Epithelial cell of proximal tubule (primary cell): ENCODE measurements at places on chromosomes 5 and 9.

GRCh38 chr9:95167998-95168397, 149.5 kb downstream of the FANCC start:
- peak; percentile 63 for DNase-seq

- DNase-seq: no peak
These were observed 7.3 kb upstream of the EXOSC3 start for GRCh38 chr9:37792122-37792521.

- DNase-seq: no peak
These were observed 41.2 kb downstream of the WDR36 start for GRCh38 chr5:111133436-111133751.

- DNase-seq: no peak
These were observed 464 bp downstream of the GDF9 start for GRCh38 chr5:132865668-132866341.

DNA sequence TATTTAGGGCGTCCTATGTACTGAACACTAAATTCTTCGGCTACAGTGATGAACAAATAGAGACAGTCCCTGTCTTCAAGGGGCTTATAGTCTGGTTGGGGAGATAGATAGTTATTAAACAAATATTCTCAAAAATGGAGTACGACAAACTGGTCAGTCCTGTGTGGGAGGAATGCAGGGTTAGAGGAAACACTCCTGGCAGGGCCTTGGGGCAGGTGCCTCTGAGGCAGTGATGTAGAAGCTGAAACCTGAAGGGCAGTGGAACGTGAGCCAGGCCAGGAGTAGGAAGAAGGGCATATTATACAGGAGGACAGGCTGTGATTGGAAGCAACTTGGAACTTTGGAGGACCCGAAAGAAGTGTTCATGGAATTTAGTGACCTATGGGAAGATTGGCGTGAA, 133.4 kb downstream of the AOPEP start:
- DNase-seq: no peak

GRCh38 chr9:69325409-69326212, 596 bp downstream of the ENTREP1 start:
- DNase-seq: no peak

DNA sequence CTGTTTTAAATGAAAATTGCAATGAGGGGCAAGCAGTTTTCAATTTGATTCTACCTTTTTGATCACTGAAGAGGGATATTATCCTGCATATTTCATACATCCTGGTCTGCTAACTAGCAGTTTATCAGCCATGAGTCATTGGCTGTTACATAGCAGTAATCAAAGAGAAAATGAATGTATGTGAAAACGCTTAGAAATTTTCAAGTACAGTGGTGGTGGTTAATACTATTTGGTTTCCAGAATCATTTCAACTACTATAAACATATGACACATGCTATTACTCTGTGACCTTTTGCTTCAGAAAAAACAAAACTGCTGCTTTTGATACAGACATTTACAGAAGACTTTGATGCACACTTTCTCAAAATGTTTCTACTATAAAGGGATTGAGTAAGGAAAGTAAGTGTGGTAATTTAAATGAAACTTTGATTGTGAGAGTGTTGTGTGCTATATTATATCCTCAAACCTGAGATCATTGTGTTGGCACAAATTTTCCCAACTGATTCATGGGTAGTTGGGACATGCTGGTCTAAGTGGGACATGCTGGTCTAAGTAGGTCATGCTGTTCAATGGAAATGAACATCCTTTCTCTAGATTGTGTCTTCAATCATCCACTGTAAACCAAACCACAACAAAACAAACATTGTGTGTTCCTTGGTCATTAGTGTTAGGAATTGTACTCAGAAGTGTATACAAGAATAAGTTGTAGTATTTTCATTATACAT, 5.1 kb downstream of the RNF14 start:
- DNase-seq: no peak

DNA sequence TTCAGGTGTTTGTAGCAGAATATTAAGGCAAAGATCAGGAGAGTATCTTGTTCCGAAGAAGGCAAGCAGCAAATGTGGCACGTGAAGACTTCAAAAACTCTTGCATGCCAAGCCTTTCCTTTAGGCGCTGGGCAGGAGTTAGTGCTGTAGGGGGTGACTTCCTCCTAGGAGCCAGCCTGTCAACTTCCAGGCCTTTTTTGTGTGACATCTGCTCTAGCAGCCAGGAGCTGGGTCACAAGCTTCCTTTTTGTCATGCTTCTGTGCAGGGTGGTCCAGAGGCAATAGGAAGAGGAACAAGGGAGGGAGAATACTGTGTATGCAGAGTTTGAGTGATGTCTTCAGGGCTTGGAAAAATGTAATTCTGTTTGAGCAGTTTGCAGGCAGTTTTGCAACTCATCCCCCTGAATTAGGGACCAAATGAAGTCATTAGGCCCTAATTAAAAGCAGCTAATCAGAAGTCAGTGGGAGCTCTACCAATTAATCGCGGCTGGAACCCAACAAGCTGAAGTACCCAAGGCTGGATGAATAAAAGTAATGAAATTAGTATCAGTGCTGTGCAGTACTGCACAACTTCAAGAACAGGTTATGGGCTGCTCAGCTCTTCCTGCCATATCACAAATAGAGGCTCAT, 53.5 kb downstream of the TLR4 start:
- no peak for DNase-seq

DNA sequence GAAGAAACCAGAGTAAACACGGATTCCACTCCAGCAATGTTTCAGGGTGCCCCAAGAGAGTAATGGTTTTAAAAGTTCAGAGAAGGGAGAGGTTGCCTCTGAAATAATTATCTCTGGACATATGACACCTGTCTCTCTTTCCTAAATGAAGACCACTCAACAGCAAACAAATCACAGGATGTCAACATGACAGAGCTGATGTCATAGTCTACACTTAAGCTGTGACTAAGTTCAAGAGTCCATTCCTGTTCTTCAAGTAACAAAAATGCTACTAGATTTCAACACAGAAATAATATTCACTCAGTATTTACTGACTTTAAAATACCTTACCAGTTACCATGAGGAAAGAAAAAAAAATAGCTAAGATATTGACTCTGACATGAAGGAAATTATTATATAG, 44.7 kb upstream of the SLC30A5 start:
- no peak for DNase-seq

GRCh38 chr5:3592298-3592697, 3.3 kb upstream of the IRX1 start:
- no peak for DNase-seq

- DNase-seq: no peak
These were observed 32.3 kb upstream of the WDR38 start for GRCh38 chr9:124820698-124821623.

GRCh38 chr5:119365847-119366539, 10.2 kb downstream of the TNFAIP8 start:
- no peak for DNase-seq

- no peak for DNase-seq
These were observed 11.9 kb downstream of the TNFAIP8 start for GRCh38 chr5:119367502-119368237.

DNA sequence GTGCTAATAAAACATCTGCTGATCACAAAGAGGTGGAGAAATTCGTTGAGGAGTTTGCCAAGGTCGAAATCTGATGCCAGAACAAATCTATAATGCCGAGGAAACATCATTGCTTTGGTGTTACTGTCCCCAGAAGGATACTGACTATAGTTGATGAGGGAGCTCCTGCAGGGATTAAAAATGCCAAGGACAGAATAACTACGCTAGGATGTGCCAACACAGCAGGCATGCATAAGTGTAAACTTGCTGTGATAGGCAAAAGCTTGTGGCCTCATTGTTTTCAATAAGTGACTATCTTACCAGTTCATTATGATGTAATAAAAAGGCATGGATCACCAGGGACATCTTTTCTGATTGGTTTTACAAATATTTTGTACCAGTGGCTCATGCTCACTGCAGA, 66.8 kb upstream of the ADCY2 start:
- no peak for DNase-seq

- no peak for DNase-seq
These were observed 746.7 kb upstream of the TYRP1 start for GRCh38 chr9:11946531-11946930.

DNA sequence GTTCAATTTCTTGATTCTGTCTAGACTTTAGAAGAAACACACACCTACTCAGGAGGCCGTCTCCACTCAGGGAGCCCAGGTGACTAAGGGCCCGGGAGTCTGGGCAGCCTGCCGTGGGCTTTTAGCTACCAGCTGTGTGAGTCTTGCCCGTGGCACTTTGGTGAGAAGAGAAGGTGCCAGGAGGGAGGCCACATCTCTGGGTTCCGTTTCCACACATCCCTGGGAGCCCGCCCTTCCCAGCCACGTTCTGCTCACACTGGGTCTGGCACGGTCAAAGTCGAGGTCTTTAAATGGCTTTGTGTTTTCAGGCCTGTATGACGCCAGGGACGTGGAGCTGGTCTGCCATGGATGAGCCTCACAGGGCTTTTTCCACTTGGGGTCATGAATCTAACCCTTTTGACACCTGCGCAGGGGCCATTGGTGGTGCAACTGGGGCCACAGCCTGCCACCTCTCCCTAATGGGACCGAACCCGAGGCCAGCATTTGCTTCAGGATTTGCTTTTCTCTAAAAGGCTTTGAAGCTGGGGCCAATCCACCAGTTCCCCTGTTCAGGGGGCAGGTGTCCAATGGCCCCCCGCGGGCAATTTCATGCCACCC, 17.2 kb upstream of the FCN2 start:
- no peak for DNase-seq

GRCh38 chr5:53359916-53360517, 120.4 kb upstream of the FST start:
- DNase-seq: no peak

DNA sequence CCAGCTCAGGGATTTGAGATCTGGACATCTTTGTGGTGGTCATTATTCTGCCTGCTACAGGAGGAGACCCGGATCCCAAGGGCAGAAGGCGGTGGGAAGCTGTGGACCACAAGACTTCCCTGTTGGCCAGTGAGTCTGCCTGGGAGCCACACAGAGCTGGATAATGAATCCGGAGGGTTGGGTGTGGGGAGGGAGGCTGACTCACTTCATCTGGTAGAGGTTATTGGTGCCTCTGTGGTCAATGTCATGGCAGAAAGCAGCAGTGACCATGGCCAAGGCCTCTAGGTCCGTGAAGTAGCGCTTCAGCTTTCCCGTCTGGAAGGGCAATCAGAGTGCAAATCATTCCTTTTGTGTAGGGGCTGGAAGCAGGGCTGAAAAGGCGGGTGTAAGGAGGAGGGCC, 58.5 kb downstream of the PDE6A start:
- no peak for DNase-seq

GRCh38 chr9:129558063-129558550, 62.8 kb downstream of the C9orf50 start:
- no peak for DNase-seq

GRCh38 chr9:114034196-114034595, 43.9 kb downstream of the AMBP start:
- DNase-seq: no peak

DNA sequence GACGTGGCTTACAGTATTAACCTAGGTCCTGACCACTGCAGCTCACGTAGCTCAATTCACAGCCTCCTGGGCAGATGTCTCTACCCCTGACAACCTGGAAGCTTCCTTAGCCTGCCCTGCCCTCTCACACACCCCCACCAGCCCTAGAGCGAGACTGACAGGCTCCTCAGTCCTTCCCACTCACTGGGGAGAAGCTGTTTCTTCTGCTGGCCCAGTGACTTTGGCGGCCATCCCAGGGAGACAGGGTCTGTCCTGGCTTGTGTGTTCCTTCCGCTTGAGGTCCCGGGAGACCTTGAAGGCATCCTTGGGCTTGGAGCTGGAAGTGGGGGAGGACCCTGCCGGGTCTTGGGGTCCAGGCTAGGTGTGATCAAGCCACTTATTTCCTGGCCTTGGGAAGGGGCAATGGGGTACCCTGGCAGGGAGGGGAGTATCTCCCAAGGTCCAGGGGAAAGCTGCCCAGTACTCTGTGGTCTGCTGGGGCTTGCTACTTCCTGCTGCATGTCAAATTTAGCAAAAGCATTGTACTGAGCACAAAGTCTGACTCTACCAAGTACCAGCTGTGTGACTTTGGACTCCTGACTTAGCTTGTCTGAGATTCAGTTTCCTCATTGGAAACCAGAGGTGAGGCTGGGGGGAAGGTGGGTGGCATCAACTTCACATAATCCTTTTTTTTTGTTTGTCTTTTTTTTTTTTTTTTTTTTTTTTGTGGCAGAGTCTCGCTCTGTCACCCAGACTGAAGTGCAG, 1.9 kb downstream of the MIGA2 start:
- no peak for DNase-seq

DNA sequence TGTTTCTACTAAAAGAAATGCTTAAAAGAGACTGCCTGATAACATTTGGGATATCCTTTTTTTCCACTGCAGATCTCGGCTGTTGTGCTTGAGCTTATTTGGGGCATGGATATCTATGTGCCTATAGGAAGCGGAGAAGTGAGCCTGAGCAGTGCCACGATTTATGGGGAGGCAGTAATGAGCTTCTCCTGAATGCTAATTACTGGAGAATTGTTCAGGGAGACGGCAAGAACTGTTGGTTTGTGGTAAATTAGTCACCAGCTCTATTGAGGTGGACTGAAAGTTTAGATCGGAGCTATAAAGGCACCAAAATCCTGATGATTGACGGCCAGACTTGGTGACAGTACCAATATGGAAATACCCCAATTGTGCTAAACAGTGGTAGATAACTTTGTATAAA, 186.5 kb downstream of the ARHGEF28 start:
- DNase-seq: no peak

DNA sequence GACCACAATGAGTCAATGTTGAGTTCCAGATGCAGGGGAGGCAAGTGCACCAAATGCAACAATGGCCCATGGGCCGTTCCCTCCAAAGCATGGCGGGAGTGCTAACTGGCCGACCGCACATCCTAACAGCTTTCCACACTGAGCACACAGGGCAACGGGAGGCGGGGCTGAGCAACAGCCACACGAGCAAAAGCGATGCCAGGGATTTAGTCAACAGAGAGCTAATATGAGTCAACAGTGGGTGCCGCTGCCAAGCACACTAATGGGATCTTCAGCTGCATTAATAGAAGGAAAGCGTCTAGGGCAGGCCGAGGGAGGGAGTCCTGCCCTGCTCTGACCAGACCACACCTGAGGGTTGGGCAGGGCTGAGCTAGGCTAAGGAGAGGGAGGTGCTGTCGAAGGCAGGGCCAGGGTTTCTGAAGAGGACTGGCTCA, 4.6 kb downstream of the EPB41L4B start:
- DNase-seq: peak; percentile 25

- DNase-seq: no peak
These were observed 56.4 kb downstream of the NIPSNAP3B start for GRCh38 chr9:104820336-104820735.

DNA sequence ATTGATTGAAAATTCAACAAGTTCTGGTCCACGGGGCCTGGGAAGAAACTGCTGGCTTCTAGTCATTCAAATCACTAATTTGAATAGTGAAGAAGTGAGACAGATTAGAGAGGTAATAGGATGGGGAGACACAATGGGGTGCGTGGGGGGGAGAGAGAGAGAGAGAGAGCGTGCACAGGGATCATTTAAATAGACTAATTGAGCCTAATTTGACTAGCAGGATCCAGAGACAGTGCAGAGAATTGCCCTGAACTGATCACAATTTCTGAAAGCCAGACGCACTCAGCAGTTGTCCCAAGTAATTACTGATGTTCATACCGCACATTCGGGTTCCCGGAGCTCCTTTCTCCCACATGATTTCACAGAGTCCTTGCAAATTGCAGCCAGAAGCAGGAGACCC, 50.3 kb upstream of the C5orf58 start:
- DNase-seq: no peak

GRCh38 chr9:3942361-3942760, 357.5 kb downstream of the GLIS3 start:
- peak; percentile 65 for DNase-seq

GRCh38 chr5:139688751-139689372, 40.7 kb downstream of the CXXC5 start:
- no peak for DNase-seq

- DNase-seq: no peak
These were observed 37.3 kb upstream of the TEX48 start for GRCh38 chr9:114719290-114719689.
